ENCODE measurements at places on chromosomes 7 and 10.
A peak's percentile ranks its signal among the peaks of the same experiment; 100 is the strongest.

DNA sequence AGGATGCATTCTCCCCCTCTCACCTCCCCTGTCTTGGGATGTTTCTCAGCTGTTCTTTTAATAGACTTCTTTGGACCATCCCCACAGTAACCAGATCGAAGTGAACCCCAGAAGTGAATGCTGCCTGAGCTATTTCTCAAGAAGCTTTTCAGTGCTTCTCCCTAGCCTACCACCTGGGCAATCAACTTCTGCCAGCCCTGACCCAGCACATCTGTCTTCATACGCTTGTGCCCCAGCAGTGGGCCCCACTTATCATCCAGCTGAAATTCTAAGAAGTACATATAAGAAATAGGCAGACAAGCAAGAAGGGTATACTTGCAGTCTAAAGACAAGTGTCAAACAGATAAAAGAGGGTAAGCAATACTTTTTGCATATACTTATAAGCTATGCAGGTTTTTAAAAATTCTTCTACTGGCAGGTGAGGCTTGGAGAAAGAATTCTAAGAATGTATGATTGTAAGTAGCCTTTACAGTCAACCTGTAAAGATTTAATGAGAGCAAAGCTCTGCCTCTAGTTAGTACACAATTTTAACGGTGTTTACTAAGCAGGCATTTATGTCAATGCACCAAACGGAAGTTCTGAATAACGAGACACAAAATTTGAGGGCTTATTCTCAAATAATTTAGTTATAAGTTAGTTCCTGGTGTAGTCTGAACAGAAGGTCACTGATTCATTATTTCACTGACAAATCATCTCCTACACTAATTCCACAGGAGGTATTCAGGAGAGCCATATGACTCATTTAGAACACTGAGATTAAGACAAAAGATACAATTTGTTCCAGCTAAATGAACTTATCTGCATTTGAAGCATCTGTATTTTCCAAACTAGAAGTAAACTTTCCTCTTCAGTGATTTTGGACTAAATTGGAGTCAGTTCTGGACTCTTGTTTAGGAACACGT is 83.3 kb downstream of the RNLS start:
- no peak for DNase-seq

GRCh38 chr10:47109906-47110305 is 190.1 kb upstream of the GDF10 start:
- no peak for DNase-seq

GRCh38 chr7:39062811-39063210 is 85.1 kb downstream of the POU6F2 start:
- DNase-seq: no peak

DNA sequence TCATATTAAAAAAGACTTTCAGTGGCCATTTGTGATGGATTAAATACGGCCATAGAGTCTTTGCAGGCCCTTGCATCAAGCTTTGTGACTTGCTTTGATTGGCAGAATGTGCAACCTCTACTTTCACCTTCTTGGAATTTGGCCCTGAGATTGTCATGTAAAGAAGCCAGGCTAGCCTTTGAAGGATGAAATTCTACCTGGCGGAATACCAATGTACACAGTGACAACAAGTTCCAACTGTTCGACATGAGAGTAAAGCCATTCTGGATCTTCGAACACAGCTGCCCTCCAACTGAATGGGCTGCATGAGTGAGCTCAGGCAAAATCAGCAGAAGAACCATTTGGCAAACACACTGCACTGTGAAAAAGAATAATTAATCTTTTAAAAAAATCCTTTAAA is 321.3 kb downstream of the PHF14 start:
- DNase-seq: no peak

DNA sequence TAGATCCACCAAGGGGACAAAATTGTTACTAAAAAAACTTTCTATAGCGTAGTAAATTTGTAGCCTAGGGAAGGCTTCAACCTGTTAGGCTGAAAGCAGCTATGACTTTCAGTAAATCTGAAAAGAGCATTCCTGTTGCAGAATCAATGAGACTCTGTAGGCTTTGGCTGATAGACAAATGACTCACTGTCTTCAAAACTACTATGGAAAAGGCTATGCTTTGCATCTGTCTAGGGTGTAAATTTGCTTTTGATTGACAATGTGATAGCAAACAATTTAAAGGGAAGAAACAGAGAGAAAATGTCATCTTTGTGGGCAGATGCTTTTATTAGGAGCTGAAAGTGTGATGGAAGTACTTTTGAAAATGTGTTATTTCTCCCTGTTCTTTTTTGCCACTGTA is 60.6 kb downstream of the ARL5B start:
- no peak for DNase-seq

- DNase-seq: no peak
Measured at GRCh38 chr7:99740573-99741440, 5.8 kb upstream of the CYP3A7 start.

DNA sequence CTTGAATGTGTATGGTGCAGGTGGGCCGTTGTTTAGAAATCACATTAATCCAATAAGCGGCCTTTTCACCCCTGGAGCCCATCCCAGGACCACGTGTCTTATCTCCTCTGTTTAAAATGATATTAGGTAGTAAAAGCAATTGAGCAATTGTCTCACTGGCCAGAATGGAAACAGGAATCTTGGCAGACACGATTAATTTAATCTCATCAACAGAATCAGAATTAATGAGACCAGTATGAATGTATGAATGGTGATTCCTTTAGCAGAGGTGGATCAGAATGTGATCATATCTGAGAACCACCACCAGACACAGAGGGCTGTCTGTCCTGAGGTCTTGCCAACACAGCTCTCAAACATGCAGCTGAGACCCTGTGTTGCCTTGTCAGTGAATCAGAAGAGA is 1591.4 kb downstream of the REEP3 start:
- DNase-seq: no peak

- no peak for DNase-seq
Measured at GRCh38 chr10:130409931-130410330, 273.7 kb downstream of the GLRX3 start.

DNA sequence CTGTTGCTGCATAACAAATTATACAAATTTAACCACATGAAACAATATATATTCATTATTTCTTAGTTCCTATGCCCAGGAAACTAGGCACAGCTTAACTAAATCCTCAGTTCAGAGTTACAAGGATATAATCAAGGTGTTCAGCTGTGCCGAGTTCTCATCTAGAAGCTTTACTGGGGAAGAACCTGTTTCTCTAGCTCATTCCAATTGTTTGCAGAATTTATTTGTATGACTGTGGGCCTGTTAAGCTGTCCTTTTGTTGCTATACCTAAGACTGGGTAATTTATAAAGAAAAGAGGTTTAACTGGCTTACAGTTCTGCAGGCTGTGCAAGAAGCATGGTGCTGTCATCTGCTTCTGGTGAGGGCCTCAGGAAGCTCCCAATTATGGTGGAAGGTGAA is 21.8 kb upstream of the MDFIC start:
- DNase-seq: no peak

- peak; percentile 29 for DNase-seq
Measured at GRCh38 chr7:66145400-66146104, 30.9 kb downstream of the CRCP start.

GRCh38 chr7:90178166-90178565 is 23.9 kb downstream of the STEAP1 start:
- DNase-seq: no peak

DNA sequence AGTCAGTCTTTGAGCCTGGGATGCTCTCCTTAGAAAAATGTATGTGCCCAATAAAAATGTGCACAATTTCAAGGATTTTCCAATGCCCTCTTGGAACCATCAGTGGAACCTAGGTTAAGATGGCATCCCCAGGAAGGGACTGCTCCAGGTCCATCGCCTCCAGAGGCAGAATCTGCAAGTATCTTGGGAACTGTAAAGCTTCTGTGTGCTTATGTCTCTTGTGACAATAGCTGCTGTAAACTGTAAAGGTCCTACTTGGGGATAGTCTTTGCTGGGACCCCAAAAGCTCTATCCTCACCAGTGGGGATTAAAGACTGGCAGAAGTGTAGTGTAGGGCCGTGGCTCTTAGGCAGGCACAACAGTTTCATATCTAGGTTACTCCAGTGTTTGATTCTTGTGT is 11.9 kb downstream of the DUSP5 start:
- DNase-seq: no peak

GRCh38 chr10:99760321-99760720 is 22.1 kb upstream of the ABCC2 start:
- no peak for DNase-seq

DNA sequence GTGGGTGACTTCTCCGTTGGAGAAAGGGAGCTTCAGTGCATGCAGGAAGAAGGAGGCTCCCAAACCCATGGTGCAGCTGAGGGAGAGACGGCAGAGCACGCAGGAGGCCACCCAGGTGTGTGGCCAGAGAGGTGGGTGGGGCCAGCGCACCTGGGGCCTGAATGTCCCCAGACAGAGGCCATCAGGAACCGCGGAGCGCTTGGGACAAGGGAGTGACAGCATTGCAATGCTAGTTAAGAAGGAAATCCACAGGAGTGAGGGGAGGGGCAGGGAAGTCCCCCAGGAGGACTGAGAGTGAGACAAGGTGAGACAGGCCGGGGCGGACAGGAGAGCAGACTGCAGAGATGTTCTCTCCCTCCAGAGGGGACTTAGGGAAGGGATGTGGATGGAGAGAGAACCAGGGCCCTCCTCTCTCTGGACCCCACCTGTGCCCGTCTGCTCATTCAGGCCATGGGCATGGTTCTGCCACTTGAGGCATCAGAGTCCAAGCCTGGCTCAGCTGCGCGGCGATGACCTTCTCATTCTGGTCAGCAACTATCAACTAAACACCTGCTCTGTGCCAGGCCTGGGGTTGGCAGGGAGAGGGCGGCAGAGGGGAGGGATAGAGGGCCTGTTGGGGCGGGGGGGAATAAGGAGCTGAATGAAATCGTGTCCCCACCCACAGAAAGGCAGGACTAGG is 69.4 kb upstream of the COL13A1 start:
- no peak for DNase-seq

DNA sequence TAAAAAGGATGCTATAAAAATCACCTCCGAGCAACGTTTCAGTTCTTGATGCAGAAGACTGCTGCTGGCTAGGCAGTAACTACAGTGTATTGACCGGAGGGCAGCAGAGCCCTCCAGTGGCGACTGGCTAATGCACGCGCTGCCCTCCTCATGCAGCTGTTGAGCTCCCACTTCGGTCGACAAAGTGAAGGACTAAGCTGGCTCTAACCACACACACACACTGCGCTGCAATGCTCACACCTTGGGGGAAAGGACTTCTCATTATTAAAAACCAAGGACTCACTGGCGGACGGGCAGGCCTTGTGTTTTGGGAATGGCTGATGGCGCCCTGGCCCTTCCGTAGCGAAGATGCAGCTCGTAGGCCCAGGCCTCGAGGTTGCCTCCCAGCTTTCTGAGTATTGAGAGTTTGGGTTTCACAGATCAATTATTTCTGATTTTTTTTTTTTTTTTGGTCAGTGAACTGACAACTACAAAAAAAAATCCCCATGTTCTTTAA is 120.9 kb upstream of the DIP2C start:
- peak; percentile 44 for DNase-seq

- no peak for DNase-seq
Measured at GRCh38 chr10:126516515-126516914, 128.2 kb upstream of the ADAM12 start.

DNA sequence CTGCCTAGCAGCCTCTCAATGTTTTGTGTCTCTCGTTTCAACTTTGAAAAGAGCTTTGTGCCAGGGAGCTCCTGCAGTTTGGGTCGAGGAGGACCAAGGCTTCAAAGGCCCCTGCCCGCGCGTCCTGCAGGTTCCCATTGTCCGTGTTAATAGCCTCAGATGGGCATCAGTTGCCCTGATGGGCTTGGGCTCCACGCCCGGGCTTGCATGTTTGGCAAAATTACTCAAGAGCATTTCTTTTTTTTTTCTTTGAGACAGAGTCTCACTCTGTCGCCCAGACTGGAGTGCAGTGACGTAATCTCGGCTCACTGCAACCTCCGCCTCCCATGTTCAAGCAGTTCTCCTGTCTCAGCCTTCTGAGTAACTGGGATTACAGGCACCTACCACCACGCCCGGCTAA is 636.6 kb downstream of the SDK1 start:
- no peak for DNase-seq

DNA sequence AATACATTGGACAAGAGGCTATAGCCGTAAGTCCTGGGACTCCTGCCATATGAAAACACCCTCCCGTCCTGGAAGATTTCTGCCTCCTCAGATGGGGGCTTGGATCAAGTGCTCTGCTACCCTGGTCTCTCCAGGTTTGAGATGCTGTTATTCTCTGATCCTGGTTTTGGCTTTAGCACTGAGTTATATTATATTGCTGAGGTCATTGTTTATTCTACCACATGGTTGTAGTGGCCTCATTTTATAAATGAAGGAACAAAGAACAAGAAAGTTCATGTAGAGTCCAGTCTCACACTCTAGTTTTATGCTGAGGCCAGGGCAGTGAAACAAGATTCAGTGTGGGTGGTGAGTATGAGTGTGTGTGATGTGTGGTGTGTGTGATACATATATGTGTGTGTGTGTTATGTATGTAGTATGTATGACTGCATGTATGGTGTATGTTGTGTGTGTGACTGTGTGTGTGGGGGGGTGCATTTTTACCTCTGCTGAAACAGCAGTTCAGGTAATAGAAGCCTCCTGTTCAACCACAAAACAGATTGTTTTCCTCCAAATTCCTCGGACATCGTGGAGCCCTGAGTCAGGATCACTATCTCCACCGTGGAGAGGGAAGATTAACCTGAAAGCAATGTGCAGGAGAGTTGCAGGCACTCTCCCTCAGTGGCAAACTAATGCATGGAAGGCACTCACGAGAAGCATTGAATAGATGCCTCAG is 80.7 kb downstream of the C7orf25 start:
- no peak for DNase-seq

DNA sequence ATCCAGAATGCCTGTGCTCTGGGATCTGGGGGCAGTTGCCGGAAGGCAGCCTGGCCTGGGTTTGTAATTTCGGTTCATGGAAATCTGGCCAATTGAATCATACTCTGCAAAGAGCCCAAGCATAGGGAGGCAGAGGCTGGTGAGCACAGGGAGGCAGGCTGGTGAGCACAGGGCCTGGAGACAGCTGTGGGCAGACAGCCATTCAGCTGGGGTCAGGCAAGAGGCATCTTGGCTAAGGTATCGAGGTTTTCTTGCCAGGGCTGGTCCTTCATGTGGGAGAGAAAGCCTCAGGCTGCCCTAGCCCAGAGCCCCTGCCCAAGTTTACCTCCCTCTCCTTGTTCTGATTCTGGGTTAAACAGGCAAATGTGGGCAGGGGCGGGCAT is 63.7 kb upstream of the BAIAP2L1 start:
- no peak for DNase-seq

DNA sequence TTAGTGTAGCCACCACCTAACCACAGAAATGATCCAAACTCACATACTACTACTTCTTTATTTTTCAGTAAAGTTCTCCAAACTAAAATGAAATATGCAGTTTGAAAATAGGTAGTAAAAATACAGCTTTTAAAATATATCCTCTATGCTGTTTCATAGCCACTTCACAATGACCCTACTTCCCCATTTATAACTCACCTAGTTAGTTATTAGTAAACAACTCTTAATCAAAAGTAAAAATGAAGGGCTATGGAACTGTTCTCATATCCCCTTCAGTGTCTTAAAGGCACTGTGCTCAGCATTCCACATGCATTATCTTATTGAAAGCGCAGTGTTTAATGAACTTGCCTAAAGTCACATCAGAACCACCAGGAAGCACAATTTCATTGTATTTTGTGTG is 43.5 kb downstream of the KMT2C start:
- no peak for DNase-seq

GRCh38 chr7:30148426-30148825 is 13.6 kb downstream of the MTURN start:
- DNase-seq: no peak
